ENCODE measurements at places on chromosomes 16 and 17.

- peak; percentile 48 for DNase-seq
Observed at GRCh38 chr16:11190588-11191560, 65.1 kb downstream of the SOCS1 start.

GRCh38 chr17:7732981-7733539, 15.5 kb downstream of the DNAH2 start:
- DNase-seq: no peak

- DNase-seq: no peak
Observed at GRCh38 chr16:12927591-12927990, 26.2 kb downstream of the SHISA9 start.

GRCh38 chr17:40181205-40181604, 3.9 kb downstream of the RAPGEFL1 start:
- no peak for DNase-seq

GRCh38 chr17:63609816-63610573, 9.3 kb downstream of the TACO1 start:
- no peak for DNase-seq

DNA sequence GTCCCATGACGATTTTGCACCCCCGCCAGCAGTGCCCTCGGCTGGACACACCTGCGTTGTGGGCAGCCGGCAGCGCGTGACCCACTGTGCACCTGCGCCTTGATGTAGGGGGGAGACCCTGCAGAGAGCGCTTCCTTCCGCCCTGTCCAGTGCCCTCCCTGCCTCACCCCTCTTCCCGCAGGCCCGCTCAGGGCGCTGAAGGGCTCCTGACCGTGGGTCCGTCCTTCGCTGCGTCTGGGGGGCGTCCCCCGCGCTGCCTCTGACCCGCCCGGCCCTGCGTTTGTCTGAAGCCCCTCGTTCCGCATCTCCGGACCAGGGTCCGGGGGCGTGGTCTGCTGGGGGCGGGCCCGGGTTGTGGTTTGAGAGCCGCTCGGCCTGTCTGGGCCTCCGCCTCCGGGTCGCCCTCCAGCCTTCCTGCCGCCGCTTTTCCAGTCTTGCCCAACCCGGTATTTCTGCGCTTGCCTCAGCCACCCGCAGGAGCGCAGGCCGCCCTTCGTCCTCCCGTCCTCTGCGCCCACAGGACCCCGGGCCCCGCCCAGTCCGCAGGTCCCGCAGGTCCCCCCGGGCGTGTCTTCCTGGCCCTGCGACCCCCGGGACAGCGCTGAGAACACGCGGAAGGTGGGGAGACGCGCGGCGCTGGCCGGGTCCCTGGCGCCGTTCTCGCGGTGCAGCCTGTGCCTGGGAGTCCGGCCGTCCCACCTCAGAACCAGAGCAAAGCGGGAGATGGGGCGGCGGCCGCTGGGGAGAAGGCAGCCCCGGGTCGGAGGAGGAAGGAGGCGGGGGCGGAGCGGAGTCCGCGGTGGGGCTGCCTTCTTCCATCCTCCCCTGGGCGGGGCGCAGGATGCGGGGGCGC, 4.0 kb upstream of the IL17C start:
- DNase-seq: peak; percentile 80

GRCh38 chr17:71398800-71399219, 722.0 kb upstream of the SOX9 start:
- peak; percentile 38 for DNase-seq

GRCh38 chr17:76810956-76811355, 57.2 kb upstream of the MGAT5B start:
- DNase-seq: no peak

DNA sequence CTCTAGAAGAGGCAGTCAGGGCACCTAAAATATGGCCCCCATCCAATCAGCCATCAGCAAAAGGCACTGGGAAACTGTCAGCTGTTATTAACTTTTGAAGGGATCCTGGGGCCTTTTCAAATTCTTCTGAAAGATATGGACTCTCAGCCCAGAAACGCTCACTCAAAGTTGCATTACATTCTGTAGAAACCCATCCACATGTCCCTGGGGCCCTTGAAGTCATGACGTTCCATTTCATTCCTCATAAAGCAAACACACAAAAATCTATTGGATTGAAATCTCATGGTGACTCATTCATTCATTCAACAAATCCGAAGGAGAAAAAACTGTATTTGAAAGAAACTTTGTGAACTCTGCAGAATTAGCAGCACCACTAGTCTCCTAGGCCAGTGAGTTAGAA, 215.3 kb downstream of the C16orf95 start:
- peak; percentile 52 for DNase-seq

DNA sequence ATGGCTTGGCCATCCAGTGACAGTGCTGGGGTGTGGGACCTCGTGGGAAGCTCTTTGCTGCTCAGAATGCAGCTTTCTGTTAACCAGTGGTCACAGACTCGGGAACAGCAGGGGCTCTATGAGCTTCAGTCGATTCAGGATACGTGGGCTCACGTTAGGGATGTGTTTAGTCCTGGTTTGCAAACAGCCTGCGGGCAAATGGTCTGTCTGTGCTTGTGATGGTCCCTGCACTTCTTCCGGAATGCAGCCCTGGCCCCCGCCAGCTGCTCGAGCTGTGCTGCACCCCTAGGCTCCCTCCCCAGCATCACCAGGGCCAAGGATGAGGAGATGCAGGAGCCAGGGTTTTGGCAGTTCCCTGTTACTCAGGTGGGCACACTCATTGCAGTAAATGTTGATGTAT, 172.8 kb upstream of the CHMP6 start:
- no peak for DNase-seq

- peak; percentile 74 for DNase-seq
Observed at GRCh38 chr17:21174713-21175112, 39.2 kb downstream of the TMEM11 start.

GRCh38 chr17:12247761-12248160, 227.1 kb downstream of the MAP2K4 start:
- DNase-seq: no peak

DNA sequence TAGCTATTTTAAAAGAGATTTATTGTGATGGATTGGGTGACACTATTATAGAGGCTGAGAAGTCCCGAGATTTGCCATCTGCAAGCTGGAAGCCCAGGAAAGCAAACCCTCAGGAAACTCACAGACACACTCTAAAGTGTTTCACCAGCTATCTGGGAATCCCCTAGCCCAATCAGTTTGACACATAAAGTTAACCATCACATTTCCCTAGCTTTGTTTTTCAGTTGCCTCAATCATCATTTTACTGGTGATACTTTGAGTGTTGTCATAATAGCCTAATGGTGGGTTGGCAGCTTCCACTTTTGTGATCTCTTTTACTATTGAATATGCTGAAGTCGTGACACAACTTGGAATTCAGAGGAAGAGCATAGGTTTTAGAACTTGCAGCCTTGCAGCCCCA, 1.8 kb downstream of the SGF29 start:
- no peak for DNase-seq

DNA sequence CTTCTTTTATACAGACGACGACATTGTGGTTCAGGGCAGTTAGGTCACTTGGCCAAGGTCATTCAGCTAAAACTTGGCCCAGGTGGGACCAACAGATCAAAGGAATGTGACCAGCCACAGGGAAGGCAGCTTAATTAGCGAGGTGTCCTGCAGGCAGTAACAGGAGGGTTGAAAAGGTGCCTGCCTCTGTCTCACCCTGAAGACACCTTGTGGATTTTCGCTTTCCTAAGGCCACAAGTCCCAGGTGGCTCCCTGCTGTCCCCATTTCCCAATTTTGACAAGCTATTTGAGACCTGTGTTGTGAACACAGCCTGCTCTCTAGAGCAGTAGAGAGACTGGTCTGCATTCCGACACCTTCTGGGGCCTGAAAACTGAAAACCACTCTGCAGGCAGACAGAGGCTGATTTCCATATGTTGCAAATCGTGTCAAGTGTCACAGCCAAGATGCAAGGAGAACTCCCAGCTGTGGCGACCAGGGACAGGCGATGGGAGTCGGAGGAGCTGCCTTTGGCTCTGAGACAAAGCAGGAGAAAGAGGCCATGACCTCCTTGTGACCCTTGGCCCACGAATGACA, 593.1 kb upstream of the CDH5 start:
- no peak for DNase-seq

DNA sequence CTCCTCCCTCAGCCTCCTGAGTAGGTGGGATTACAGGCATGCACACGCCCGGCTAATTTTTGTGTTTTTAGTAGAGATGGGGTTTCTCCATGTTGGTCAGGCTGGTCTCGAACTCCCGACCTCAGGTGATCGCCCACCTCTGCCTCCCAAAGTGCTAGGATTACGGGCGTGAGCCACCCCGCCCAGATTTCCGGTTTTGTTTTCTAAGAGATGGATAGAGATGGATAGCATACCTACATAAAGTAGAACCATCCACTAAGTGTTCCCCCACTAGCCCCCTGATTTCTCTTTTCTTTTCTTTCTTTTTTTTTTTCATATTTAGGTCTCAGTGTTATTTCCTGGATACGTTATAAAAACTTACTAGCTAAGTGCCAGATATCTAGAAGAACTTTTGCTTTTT, 2.0 kb downstream of the WSB1 start:
- no peak for DNase-seq

- DNase-seq: peak; percentile 63
Observed at GRCh38 chr16:25838724-25839186, 147.0 kb downstream of the HS3ST4 start.

DNA sequence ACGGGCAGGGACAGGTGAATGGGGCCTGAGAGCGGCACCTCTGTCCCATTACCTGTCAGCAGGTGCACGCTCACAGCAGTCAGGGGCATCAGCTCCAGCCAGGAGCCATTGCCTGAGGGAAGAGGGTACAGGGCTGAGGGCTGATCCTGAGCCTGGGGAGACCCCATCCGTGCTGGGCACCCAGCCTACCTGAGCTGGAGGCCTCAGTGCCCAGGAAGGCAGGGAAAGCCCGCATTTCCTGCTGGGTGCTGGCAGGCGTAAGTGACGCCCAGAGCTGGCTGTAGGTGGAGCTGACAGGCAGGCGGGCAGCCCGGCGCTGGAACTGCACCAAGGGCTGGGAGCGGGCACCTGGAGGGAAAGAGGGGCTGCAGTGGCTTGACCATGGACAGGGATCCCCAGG, 7.4 kb downstream of the FAM171A2 start:
- DNase-seq: no peak

GRCh38 chr16:84819644-84820304, at the start of gene CRISPLD2:
Gene CRISPLD2 (plus strand): TSS chr16:84819985. CDS start chr16:84838496, 18,511 bp downstream.
- peak; percentile 97 for DNase-seq

DNA sequence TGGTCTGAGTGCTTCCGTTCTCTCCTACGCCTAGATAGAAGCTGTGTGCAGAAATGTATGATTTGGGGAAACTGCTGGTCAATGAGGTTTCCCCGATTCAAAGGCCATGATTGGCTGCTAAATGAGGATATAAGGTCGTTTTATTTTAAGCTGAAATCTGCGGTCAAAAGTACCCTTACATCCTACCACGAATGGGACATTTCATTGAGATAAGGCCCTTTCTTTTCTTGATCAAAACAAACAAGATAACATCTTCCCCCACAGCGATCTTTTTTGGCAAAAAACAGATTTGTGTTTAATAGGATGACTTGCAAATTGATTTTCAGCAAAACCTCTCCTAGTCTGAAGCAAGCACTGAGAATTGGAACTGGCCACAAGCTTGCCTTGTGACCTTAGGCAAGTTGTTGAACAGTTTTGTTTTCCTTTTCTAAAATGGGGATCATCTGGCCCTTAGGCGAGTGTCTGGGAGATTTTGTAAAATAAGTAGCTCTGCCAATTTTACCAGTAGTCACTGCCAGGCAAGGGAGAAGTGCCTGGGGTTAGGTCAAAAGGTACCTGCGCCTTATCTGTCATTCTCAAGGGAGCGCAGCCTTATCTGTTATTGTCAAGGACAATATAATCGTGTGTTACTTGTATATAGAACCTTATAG, 635 bp downstream of the SCPEP1 start:
- DNase-seq: peak; percentile 24

DNA sequence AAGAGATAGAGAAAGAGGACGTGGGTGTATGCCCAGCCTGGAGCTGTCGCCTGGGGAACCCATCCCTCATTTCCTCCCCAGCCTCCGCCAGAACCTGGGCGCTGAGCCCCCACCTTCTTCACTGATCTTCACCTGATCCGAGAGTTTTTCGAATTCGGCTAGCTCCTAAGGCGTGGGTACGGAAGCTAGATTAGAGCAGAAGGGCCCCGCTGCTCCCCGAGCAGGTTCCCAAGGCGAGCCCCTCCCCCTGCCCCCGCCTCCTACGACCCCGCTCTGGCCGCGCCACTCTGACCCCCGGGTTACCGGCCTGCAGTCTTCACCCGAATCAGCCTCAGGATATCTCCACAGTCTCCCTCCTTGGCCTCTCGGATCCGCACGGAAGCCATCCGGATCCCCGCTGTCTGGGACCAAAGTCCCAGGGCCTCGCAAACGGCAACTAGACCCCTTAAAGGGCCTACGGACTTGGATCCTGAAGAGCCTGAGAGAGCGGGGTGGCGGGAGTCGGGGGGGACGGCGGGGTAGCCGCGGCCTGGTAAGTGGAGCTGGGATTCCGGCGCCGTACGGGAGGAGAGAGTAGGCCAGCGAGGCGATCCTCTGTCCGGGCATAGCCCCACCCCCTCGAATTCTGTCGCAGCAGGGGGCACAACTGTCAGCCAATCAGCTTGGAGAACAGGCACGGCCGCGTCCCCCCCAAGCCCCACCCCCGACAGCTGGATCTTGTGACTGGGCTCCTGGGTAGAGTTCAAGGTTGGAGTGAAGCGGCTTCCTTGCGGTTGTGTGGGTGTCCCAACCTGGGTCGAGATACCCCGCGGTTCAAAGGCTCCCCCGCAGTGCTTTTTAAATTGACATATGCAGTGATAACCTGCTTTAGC, at the start of gene SAT2:
Gene SAT2, minus strand, starts transcription at position 572 of the 872 bp plus-strand sequence. Its CDS starts 186 bp downstream, at position 386.
- DNase-seq: peak; percentile 99

DNA sequence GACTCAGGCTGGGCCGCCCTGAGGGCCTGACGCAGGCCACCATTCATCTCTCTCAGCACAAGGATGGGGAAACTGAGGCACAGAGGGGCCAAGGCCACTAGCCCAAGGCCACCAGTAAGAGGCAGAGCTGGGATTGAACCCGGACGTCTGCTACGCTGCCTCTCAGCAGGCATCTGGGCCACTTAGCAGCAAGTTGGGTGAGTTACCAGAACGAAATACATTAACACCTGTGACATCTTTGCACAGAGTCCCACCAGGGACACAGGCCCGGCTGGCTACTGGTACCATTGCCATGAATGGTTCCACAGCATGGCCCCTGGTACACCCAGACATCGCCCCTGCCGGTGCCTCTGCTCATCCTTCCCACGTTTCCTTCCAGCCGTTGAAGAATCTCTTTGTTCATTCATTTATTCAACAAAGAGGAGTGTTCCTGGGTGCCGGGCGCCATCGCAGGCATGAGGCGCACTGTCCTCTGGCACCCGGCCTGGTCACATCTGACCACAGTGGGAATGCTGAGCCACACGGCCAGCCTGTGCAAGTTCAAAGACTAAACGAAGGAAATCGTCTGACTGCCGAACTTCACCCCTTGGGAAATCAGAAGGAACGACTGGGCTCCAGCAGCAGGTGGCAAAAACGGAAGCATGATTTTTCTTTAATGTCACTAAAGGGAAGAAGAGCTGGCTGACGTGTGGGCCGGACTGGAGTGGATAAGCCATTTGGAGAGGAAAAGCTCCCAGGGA, 7.4 kb upstream of the ZNF469 start:
- no peak for DNase-seq
